ENCODE measurements at places on chromosomes 6 and 20. TPM values are rescaled to one million over a fixed set of nuclear protein-coding genes. Genes with fewer than 3 reads are reported as not detected.

Gene ESR1
- total RNA-seq, result 0.13 TPM

Gene DNAH8
- total RNA-seq, result not detected

Gene FAM184A
- total RNA-seq, result 0.26 TPM

Gene CALHM5
- total RNA-seq, result 2.3 TPM

Gene SIRPB1
- not detected for total RNA-seq

Gene DSE
- 43.0 TPM for total RNA-seq

Gene HRH3
- total RNA-seq, result not detected

Gene MATN4
- total RNA-seq, result not detected

Gene COL12A1
- total RNA-seq, result 110 TPM

Gene GRM1
- 0.08 TPM for total RNA-seq

Gene TOP1
- 54.9 TPM for total RNA-seq

Gene ZSCAN31
- 1.9 TPM for total RNA-seq

Gene CTCFL
- not detected for total RNA-seq

Gene KIF6
- 0.32 TPM for total RNA-seq

Gene MRPL14
- 69.8 TPM for total RNA-seq

Gene BPIFB1
- not detected for total RNA-seq

Gene ADGRF4
- total RNA-seq, result not detected

Gene SLC22A1
- not detected for total RNA-seq

Gene MEP1A
- total RNA-seq, result not detected

Gene MYBL2
- total RNA-seq, result 32.3 TPM

Gene FAM162B
- total RNA-seq, result 31.2 TPM

Gene AKAP7
- 5.7 TPM for total RNA-seq

Gene TNXB
- total RNA-seq, result 34.1 TPM

Gene HLA-DRA
- not detected for total RNA-seq

Gene SLC17A3
- not detected for total RNA-seq

Gene UST
- total RNA-seq, result 8.9 TPM

Gene ID4
- total RNA-seq, result 11.9 TPM

Gene LAMA2
- total RNA-seq, result 54.9 TPM

Gene GLYATL3
- not detected for total RNA-seq

Gene RAET1L
- not detected for total RNA-seq

Gene SAMD3
- total RNA-seq, result not detected

Gene NKX2-4
- total RNA-seq, result not detected

Gene CCM2L
- 0.13 TPM for total RNA-seq

Gene VWA7
- not detected for total RNA-seq

Gene HLA-DOA
- total RNA-seq, result 0.16 TPM

Gene SMPDL3A
- 9.2 TPM for total RNA-seq

Gene CCN5
- 5.0 TPM for total RNA-seq

Gene LINC00237
- not detected for total RNA-seq

Gene ZC2HC1B
- total RNA-seq, result not detected

Gene CAP2
- 1.2 TPM for total RNA-seq
